ENCODE measurements at places on chromosomes 6 and 20.

DNA sequence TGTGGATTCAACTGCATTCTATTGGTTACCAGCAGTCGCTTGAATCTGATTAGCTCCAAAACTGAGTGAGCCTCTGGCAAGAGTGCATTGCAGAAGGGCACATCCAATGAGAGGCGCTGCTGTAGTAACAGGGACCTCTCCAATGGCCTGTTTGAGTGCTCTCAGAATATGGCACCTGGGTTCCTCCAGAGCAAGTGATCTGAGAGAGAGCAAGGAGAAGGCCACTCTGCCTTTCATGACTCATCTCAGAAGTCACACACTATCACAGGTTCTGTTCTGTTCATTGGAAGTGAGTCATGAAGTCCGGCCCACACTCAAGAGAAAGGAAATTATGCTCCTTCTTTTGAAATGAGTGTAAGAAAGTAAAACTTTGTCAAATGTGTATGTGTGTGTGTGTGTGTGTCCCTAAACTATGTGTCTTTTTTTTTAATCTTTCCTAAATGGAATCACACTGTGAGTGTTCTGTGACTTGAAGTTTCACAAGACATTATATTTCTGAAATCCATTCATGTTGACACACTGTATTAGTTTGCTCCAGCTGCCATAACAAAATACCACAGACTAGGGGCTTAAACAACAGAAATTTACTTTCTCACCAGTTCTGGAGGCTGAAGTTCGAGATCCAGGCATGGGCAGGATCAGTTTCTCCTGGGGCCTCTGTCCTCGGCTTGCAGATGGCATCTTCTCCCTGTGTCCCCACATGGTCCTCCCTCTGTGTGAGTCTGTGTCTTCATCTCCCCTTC, 138.3 kb upstream of the CDYL start:
- DNase-seq: no peak

- no peak for DNase-seq
Observed at GRCh38 chr6:16602035-16602434, 159.2 kb downstream of the ATXN1 start.

DNA sequence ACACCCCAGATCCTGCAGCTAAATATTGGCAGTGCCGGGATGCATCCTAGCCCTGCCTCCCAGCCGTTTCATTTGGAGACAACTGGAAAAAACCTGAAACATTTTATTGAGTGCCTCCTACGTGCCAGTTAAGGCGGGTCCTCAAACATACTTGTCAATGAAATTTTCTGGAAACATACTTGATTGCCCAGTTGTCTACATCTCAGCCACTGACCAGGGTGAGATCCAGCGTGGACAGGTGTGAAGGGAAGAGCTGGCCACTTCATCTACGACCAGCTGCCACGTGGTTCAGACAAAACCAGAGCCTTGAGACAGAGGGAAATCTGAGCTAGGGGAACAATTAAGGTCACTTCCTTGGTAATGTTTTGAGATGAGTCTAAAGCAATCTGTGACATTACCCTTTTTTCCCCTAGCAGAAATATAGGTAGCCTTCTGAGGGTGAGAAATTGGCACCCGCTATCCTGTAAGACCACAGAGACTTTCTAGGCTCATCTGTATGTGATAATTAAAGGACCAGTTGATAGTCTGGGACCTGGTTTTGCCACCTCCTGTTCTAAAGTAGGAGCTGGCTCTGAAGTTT, 116.3 kb upstream of the MTHFD1L start:
- no peak for DNase-seq

GRCh38 chr20:52425701-52426100, 234.1 kb upstream of the ZFP64 start:
- no peak for DNase-seq

DNA sequence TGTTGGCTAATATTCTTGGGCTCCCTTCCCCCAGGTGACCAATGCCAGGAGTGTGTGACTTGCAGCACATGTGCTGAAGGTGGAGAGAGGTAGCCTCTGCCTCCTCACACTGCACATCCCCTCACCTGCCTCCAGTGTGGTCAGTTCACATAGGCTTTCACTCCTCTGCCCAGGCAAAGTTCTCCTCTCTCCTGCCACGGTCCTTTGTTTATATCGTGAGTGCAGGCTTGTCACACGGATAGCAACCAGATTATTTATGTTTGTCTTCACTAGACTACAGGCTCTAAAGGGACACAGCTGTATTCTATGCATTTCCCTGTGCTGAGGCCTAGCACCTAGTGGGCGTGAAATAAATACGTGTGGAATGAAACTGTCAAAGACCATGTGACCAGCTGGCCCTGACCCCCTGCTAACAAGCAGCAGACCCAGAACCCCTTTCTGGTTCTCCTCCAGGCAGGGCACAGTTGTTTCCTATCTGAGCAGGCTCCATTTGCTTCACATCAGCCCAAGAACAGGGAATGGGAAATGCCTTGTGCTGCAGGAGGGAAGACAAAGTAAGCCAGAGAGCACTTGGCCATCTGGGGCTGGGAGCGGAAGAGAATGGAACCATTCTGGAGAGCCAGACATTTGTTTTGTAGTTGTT, 42.3 kb downstream of the UNC5CL start:
- no peak for DNase-seq

DNA sequence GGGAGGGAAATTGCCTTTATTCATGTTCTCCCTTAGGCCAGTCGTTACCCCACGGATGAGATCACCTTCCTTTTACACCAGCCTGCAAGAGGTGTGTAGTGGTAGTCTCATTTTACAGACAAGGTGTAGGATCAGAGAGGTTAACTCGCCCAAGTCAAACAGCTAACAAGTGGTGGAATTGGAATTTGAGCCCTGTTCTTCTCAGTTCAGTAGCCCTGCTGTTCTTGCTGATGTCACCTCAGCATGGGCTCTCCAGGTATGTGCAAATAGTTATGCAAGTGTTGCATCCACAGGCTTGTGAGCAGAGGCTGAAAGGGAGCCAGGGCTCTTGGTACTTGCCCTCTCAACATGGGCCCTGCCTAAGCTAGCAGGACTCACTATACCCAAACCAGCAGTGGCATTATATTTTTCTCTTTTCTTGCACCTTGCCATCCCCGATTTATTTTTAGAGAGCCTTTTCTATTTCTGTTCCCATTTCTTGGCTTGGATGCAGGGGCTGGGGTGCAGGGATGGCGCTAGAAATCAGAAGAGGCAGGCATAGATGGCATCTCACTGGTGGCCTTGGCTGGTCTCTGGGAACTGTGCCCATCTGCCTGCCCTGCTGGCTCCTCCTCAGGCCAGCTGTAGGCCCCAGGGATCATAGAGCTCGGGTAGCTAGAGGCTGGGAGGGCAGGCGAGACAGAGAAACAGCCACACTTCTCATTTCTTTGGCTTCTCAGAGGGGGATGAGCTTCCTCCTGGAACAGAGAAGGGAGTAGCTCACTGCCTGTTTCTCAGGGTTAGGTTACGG, 18.2 kb downstream of the PPARD start:
- no peak for DNase-seq

GRCh38 chr6:5998711-5999687, 7.7 kb downstream of the NRN1 start:
- DNase-seq: no peak

- DNase-seq: no peak
Observed at GRCh38 chr6:2958331-2958711, 13.0 kb downstream of the SERPINB6 start.

GRCh38 chr6:84897988-84898594, 133.7 kb upstream of the TBX18 start:
- DNase-seq: peak; percentile 93

- no peak for DNase-seq
Observed at GRCh38 chr20:198225-198624, 8.7 kb upstream of the DEFB128 start.
